NCI-H446 treated with DMSO at 0.1 percent for 48 hours (cell line): ENCODE measurements at places on chromosomes 12 and 14.

DNA sequence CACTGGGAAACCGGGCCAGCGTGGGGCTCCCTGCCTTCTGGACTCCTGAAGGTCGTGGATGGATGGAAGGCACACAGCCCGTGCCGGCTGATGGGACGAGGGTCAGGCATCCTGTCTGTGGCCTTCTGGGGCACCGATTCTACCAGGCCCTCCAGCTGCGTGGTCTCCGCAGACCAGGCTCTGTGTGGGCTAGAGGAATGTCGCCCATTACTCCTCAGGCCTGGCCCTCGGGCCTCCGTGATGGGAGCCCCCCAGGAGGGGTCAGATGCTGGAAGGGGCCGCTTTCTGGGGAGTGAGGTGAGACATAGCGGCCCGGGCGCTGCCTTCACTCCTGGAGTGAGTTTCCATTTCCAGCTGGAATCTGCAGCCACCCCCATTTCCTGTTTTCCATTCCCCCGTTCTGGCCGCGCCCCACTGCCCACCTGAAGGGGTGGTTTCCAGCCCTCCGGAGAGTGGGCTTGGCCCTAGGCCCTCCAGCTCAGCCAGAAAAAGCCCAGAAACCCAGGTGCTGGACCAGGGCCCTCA, 26.9 kb downstream of the HIP1R start:
- DNase-seq: no peak

DNA sequence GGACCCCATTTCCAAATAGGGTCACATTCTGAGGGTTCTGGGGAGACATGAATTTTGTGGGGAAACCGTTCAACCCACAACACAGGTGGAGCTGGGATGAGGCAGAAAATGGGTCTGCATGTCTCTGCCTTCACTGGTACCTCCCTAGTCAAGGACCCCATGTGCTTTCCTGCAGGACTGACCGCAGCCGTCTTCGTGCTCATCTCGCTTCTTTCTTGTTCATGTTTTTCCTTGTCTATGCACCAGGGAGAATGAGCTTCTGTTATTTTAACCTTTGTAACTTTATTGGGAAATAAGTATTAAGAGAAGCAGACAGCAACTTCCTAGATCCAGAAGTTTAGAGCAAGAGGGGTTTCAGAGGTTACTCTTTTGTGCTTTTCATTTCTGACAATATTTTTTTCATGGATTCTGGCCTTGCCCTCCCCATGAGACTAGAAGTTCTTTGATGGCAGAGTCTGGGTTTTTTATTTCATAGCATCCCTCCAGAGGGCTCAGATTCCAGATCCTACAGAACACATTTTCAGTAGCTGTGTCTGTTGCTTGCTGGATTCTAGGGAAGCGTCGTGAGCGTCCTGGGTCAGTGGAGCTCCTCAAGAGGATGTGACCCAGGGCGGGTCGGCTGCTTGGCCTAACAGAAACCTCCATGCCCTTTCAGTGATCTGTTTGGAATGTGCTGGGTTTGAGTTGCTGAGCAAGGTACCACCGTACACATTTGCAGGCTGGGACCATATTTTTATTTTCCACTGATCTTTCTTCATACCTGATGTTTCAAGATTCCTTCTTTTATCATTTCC, 104.2 kb downstream of the ADGRD1 start:
- DNase-seq: no peak

- no peak for DNase-seq
These were observed 4.4 kb upstream of the TBX3 start for GRCh38 chr12:114688256-114688845.

- DNase-seq: no peak
These were observed 9.2 kb upstream of the TIGAR start for GRCh38 chr12:4311776-4312175.

DNA sequence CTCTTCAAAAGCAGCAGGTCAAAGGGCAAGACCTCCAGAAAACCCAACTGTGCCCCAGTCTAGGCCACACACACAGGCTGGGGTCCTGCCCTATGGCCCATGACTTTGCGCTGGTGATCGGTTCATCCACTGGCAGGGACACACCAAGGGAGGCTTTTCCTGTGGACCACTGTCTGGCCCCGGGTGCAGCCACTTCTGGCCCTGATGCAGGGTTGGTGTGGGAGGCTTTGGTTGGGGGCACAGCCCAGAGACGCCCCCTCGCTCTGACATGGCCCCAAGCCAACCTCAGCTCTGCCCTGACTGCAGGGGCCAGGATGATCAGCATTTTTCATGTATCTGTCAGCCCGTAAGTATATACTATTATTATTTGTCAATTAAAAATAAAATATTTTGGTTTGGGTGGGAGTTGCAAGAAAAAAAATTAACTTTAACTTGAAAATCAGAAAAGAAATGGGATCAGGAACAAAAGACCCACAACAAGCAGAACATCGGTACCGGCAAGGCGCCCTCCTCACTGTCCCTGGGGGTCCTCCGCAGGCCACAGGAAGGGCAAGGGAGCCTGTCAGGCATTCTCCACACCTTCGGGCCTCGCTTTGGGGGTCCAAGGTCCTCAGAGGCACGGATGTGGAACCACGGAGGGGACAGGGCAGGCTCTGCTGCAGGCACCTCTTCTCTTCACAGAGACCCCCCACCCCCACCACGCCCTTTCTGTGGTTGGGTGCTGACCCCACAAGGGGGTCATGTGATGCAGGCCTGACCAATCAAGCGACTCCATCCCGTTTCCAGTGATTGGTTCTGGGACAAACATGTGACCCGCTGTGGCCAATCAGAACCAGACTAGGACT, 181.5 kb upstream of the SFSWAP start:
- peak; percentile 0 for DNase-seq

DNA sequence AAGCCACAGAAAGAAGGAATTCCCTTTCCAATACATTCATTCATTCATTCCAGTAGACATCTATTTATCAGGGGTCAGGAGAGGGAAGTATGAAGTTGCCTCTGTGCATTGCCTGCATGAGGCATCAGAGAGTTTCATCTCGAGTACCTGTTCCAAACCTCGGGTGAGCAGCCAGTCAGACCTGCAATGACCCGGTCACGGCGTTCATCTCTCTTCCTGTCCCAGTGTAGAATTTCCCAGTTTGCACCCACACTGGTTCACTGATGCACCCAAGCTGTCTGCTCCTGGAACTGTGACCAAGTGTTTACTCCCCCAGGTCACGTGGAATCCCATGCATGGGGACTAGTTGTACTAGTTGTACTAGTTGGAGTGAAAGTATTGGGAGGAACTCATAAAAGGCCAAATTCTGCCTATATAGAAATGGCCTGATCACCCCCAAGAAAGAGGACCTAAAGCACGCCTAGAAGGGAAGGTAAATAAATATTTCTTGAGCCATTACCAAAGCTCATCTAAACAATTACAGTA, 22.3 kb upstream of the PRKAB1 start:
- no peak for DNase-seq

- no peak for DNase-seq
These were observed 30.4 kb upstream of the PKP2 start for GRCh38 chr12:32926963-32927362.

- no peak for DNase-seq
These were observed 199.0 kb downstream of the LRFN5 start for GRCh38 chr14:41805633-41806032.

- no peak for DNase-seq
These were observed 124.3 kb downstream of the PIWIL1 start for GRCh38 chr12:130461839-130462557.

DNA sequence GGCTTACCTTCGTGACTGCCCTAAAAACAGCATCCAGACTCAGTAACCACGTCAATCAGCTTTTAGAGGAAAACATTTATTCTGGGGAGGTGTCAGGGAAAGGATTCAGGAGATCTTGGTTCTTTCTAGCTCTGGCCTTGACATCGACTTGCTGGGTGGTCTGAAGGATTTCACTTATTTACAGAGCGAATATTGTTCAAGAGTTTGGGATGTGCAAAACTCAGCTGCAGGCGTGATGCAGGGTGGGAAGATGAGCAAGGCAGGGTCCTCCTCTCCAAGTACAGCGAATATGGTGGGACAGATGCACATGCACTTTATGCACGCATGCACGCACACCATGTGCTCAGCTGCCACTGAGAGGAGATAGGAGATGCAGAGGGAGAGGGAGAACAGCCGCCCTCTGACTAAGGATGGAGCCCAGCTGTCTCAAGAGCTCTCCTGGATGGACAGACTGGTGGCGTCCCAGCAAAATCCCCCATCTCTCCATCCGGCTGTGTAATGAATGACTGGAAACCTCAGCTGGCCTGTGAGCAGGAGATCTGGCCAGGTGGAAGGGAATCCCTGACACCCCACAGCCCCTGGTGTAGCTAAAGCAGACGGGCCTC, 24.4 kb upstream of the BDKRB1 start:
- DNase-seq: no peak

GRCh38 chr14:78535041-78535440, 364.9 kb downstream of the NRXN3 start:
- DNase-seq: no peak

GRCh38 chr12:52353766-52354165, 13.5 kb downstream of the KRT85 start:
- no peak for DNase-seq

DNA sequence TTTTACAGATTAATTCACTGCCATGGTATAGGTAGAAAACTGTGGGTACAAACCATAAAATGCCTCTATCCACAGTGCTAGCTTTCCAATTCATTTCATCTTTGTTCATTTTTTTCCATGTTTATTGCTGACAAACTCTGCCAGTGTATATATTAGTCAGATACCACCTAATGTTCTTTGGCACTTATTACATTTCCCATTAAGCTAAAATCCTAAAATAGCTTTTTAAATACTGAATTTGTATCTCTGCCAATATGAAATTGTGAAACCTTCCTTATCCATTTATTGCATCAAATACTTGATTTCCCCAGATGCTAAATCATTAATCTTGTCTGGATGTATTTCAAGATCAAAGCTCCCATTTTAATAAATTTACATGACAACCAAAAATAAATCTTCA, 150.1 kb upstream of the FSCB start:
- peak; percentile 62 for DNase-seq

GRCh38 chr12:31267966-31268365, 58.0 kb downstream of the SINHCAF start:
- DNase-seq: no peak

DNA sequence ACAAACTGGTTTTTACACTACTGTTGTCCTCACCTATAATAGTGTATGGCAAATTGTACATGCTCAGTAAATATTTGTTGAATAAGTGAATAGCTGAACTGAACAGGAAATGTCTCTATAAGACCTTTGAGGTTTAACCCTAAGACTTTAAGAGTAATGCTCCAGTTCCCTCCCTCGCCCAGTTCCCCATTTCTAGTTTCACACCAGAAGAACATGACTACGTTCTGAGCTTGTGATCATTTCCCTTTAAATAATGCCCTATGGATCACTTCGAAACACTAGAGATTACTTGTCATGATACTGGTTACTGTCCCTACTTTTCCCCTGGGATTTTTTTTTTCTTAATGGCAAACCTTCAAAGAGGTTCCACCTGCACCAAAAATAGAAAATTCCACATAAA, 69.3 kb downstream of the PRKD1 start:
- DNase-seq: no peak

DNA sequence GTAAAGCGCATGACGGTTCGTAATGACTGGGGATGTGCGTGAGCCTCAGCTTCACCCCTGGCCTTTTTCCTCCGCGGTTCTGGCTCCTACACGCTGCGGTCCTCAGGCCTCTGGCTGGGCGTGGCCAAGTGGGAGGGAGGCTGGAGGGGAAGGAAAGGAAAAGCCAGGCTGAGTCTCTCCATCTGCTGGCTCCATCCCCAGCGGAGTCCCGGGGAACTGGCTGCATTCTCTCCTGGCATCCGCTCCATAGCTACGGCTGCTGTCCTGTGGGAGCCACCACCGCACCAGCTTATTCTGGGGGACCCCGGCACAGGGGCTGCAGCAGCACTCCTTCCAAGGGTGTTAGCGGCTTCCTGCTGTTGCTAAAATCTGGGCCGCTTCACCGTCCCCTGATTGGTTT, 68.2 kb upstream of the SLC24A4 start:
- no peak for DNase-seq

GRCh38 chr14:70901269-70901668, 6.0 kb upstream of the PCNX1 start:
- DNase-seq: no peak

GRCh38 chr14:101349108-101349507, 212.2 kb upstream of the DIO3 start:
- no peak for DNase-seq

DNA sequence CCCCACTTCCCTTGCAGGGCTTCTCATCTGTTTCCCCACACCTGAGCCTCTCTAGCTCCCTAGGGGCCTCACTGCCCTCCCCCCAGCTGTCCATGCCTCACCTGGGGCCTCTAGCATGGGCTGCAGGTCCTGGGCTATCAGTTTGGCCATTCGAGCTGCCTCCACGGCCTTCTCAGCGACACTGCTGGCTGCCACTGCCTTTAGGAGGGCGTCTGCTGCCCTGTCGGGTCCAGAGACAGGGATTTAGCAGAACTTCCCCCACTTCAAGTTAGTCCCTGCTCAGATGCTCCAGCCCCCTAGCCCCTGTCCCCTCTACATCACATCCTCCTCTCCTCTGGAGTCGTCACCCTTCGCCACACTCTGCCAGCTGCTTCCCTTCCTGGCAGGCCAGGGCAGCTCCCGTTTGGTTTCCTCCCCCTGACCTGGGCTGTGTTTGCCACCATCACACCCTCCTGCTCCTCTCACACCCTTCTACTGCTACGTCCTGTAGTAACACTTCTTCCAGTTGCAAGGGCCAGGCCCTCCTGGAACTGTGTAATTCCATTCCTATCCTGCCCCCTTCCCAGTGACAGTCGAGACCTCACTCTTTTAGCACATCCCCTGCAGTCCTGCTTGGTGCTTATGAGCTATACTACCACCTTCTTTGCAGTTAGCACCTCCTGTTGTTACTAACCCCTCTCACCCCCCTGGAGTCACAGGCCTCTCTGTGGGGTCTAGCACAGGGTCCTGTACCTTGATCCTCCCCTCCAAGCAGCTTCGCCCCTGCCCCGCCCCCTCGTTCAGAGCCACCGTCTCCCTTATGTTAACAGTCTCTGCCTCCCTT, 4.3 kb upstream of the AP1G2 start:
- DNase-seq: no peak

DNA sequence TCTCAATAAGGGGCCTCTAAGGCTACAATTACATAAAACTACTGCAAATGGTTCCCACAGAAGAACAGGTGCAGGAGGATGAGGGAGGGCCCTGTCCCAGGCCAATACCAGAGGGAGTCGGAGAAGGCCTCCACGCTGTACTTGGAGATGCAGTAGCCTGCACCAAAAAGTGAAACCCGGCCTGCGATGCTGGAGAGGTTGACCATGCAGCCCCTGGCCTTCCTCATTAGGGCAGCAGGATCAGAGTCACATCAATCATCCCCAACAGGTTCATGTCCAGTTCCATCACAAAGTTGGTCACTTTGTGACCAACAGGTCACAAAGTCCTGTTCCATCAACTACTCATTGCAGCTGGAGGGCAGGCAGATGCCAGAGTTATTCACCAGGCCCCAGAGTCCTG, 23.0 kb downstream of the ZBTB39 start:
- DNase-seq: no peak

GRCh38 chr14:59320361-59320760, 131.9 kb downstream of the DAAM1 start:
- DNase-seq: no peak

- DNase-seq: peak; percentile 25
These were observed 96.2 kb downstream of the KICS2 start for GRCh38 chr12:64125913-64126312.
